RWPE1 (cell line): ENCODE measurements at places on chromosomes 6 and 20.
A peak's percentile ranks its signal among the peaks of the same experiment; 100 is the strongest.

GRCh38 chr20:7449269-7449668, 491.0 kb downstream of the HAO1 start:
- DNase-seq = no peak

GRCh38 chr20:38108438-38108985, 56.6 kb downstream of the TGM2 start:
- no peak for DNase-seq

- DNase-seq = no peak
Observed at GRCh38 chr6:150230164-150230561, 87.3 kb downstream of the PPP1R14C start.

DNA sequence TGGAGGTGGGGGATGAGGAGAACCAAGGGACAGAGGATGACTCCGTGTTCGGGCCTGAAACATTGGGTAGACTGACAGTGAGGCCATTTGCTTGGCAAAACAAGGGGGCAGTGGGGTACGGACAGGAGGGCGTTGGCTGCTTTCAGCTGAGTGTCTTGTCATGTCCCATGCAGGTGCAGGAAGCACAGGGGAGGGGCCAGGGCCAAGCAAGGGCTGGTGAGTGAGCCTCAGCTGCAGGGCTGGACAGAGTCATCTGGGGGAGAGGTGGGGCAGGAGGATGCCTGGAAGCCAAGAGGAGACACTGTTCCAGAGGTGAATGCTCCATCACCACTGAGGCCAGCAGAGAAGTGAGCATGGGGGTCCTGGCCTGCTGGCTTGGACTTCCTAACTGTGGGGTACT, 78.4 kb downstream of the ERMARD start:
- no peak for DNase-seq

GRCh38 chr6:74550821-74551220, 655.0 kb downstream of the COL12A1 start:
- no peak for DNase-seq

GRCh38 chr6:42569102-42570028, 5.5 kb downstream of the UBR2 start:
- DNase-seq = peak; percentile 35

GRCh38 chr20:18005170-18005989, 36.6 kb downstream of the MGME1 start:
- peak; percentile 21 for DNase-seq

- DNase-seq = peak; percentile 86
Observed at GRCh38 chr6:87944541-87944954, 103.1 kb upstream of the SPACA1 start.

DNA sequence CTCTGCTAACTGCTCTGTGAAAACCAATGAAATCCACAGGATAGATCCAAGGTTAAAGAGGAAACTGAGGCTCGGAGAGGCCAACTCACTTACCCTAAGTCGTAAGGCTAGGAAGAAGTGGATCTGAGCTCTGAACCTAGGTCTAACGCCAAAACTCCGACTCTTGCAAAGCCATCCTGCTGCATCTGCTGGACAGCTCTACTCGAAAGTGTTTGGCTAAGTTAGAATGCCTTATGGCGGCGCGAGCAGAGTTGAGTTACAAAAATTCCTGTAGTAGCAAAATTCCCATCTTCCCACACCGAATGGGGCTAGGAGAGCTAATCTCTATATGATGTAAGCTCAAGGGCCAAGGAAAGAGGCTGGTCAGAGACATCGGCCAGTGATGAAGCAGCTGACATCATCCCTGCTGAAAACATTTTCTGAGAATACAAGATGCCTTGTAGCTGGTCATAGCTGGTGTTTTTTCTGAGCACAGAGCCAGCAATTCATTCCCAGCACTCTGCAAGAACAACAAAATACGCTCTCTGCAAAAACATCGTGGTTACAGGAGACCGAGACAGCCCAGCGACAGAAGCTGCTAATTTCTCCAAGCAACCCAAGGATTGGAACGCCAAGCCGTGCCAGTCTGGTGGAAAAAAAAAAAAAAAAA, 1.8 kb downstream of the SPATA2 start:
- DNase-seq = no peak

GRCh38 chr20:63285636-63286615, 7.1 kb upstream of the COL20A1 start:
- no peak for DNase-seq

DNA sequence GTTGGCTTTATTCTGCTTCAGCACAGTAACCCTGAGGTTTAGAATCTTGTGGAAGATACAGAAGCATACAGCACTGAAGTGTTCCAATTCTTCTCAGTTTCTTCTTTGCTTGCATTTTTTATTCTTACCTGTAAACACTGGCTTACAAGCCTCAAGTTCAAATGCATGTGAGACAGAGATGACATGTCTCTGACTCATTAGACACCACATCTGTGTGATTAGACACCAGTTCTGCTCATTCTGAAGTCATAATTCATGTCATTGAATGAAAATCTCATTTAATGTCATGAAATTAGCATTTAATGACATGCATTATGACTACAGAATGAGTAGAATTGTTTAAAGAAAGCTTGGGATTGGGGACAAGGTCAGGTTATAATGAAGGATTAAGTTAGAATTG, 5.8 kb downstream of the GZF1 start:
- peak; percentile 74 for DNase-seq

- DNase-seq = peak; percentile 99
Observed at GRCh38 chr20:51750037-51750769, 18.0 kb downstream of the ATP9A start.

DNA sequence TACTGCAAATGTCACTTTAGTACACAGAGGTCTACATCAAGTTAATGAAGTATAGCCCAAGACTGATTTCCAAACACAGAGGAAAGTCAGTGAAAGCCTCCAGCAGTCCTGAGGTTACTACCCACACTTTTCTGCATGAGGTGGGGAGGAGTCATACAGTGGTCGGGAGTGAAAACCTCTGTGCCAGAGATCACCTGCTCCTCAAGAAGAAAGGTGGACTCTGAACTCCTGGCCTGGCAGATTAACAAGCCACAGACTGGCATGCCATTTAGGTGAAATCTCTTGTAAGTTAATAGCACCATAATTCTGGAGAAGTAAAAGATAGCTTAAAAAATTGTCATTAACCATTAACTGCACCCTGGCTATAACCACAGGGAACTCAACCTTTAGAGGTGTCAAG, 125.0 kb upstream of the LAMP5 start:
- no peak for DNase-seq

DNA sequence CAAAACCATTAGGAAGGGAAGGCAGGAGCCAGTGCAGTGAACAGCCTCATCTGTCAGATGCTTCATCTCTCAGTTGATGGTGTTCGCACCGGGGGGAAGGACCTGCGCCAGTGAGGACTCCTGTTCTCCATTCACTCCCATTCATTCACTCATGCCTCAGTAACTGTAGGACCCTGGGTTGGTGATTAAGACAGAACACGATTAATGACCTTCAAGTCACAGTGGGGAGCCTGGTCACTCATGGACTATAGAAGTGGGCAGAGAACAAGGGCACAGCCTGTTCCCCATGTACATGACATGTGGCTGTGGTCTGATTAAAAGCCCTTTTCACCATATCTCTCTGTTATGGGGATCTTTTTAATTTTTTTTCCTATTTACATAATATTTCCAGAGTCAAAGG, 113.3 kb downstream of the RPS12 start:
- no peak for DNase-seq

DNA sequence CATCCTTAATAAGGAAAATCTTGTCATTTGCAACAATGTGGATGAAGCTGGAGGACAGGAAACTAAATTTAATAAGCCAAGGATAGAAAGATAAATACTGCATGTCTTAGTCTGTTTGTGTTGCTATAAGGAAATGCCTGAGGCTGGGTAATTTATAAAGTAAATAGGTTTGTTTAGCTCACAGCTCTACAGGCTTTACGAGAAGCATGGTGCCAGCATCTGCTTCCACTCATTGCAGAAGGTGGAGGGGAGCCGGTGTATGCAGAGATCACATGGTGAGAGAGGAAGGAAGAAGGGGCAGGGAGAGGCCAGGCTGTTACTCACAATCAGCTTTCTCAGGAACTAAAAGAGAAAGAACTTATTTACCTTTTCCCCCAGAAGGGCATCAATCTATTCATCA, 118.9 kb upstream of the SMLR1 start:
- no peak for DNase-seq

DNA sequence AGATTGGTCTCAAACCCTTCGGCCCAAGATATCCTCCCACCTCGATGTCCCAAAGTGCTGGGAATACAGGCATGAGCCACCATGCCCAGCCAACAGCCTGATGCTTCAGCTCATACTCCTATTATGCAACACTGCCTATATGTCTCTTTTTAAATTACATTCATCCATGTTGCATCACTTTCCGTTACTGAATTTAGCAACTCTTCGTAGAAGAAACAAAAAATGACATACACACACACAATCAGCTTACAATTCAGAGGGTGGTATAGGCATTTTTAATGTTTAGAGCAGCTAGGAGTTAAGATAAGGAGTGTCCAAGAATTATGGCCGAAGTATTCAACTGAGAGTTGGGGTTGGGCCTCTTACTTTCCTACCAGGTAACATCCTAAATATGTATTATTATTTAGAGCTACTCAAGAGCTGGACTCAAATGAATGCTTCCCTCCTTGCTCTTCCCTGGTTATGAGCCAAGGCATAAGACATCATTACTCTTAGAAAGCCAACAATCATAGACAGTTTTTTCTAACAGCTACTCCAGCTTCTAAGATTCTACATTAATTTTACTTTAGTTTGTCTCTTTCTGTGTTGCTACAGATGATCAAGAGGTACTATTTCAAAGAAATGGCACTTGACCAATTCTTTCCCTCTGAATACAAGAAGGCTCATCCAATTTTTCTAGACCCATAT, 62.0 kb upstream of the BMP5 start:
- no peak for DNase-seq

DNA sequence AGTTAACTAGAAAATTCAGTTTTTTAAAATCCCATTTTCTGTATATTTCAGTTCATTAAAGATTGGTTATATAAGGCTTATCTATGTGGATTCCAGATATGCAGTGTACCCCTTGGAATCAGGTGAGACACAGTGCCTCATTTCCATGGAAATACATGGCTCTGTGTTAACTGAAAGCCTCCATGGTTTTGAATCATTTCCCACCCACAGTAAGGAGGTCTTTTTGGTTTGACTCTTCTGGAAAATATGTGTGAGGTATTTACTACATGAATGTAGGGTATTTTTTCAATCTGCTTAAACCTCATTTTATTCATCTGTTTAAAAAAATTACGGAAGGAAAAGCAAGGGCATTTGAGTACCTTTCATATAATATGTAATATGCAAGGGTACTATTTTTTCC, 25.5 kb downstream of the RNF144B start:
- DNase-seq = no peak

- peak; percentile 42 for DNase-seq
Observed at GRCh38 chr6:144294016-144294415, 8.9 kb downstream of the UTRN start.

- DNase-seq = no peak
Observed at GRCh38 chr20:6665621-6666355, 101.7 kb upstream of the BMP2 start.

DNA sequence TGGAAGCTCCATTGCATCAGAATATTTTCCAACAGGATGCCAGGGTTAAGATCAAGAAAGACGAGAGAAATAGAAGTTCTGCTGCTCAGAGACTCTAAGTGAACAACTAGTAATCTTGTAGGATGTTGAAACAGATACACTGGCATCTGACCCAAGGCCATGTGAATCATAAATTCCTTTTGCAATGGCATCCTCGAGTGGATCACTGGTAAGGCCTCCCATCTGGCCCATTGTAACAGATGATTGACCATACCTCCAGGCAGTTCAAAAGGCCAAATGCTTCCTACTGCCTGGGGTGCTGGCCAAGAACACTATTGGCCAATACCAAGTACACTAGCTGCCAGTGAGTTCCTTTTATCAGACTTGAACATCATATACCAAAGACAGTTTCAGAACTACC, 9.9 kb upstream of the SLC17A3 start:
- peak; percentile 63 for DNase-seq

DNA sequence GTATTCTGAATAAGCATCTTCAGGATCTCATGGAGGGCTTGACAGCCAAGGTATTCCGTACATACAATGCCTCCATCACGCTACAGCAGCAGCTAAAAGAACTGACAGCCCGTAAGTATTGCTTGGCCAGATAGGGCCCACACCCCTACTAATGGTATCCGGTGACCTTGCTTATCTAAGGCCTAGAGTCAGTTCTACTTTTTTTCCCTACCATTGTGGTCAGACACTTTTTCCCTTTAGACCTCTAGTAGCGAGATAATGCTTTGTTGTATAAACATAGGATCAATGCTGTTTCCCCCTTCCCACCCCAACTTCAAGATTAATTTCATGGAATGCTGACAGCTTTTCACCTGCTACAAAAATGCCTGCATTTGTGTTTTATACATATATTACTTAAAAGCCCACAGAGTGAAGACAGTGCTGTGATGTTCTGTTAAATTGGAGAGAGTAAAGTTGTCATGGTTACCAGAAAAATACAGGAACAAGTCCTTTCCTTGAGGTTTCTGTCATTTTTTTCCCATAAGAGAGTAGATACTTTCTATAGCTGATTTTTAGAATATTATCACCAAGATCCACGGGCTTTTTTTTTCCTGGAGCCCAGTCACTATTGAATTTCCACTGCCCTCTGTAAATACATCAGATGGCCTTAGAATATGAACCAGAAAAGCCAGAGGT, 20.9 kb upstream of the PLCG1 start:
- no peak for DNase-seq

DNA sequence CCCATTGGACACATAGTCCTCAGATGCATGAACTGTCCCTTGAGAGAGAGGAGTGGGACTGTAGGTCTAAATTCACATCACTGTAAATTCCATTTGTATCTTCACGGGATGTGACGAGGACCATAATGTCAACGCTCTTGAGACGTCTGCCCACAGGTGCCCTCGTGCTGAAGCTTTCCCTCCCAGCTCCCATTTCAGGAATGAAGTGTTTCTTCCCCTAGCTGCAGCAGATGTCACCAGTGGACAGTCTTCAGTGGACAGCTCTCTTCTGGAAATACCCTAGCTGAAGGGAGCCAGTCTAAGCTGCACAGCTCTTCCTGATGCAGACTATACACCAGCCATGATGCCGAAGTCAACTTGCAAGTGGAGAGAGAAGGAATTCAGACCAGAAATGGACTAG, 217.4 kb upstream of the ECI2 start:
- no peak for DNase-seq

DNA sequence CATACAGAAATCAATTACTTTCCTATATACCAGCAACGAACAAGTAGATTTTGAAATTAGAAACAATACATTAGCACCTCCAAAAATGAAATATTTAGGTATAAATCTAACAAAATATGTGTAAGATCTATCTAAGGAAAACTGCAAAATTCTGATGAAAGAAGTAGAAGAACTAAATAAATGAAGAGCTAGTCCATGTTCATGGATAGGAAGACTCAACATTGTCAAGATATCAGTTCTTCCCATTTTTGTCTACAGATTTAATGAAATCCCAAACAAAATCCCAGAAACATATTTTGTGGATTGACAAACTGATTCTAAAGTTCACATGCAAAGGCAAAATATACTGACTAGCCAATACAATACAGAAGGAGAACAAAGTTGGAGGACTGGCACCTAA, 33.7 kb downstream of the PREP start:
- no peak for DNase-seq
